ENCODE measurements at places on chromosomes 16 and 17. TPM values are rescaled to one million over a fixed set of nuclear protein-coding genes. Genes with fewer than 3 reads are reported as not detected.

The LONP2 gene
- 69.3 TPM for total RNA-seq

The IFI35 gene
- 6.7 TPM for total RNA-seq

The WNT9B gene
- total RNA-seq, result not detected

The PITPNM3 gene
- total RNA-seq, result 7.2 TPM

The GOSR1 gene
- total RNA-seq, result 50.7 TPM

The CSH2 gene
- not detected for total RNA-seq

The CMTM2 gene
- total RNA-seq, result not detected

The TBC1D3C gene
- total RNA-seq, result not detected

The SNAI3 gene
- total RNA-seq, result 6.5 TPM

The TOX3 gene
- 0.31 TPM for total RNA-seq

The FBXL19 gene
- total RNA-seq, result 9.3 TPM

The NLGN2 gene
- total RNA-seq, result 9.3 TPM

The GPS1 gene
- total RNA-seq, result 70.5 TPM

The KARS1 gene
- total RNA-seq, result 118 TPM

The GSDMA gene
- total RNA-seq, result not detected

The CETP gene
- total RNA-seq, result 1.4 TPM

The CASKIN2 gene
- 22.4 TPM for total RNA-seq

The CDH8 gene
- 9.4 TPM for total RNA-seq

The SPATA22 gene
- total RNA-seq, result not detected

The LRRC37A gene
- total RNA-seq, result 1.2 TPM

The KRT39 gene
- total RNA-seq, result 1.8 TPM

The AANAT gene
- not detected for total RNA-seq

The PRR14 gene
- total RNA-seq, result 10.4 TPM

The AGRP gene
- total RNA-seq, result not detected

The KRTAP9-8 gene
- total RNA-seq, result not detected

The KRTAP4-1 gene
- total RNA-seq, result not detected

The TBL3 gene
- 21.7 TPM for total RNA-seq

The RAB26 gene
- total RNA-seq, result not detected

The FAM222B gene
- 3.2 TPM for total RNA-seq

The DNAAF1 gene
- 0.10 TPM for total RNA-seq

The ZBTB4 gene
- 22.9 TPM for total RNA-seq

The CNTNAP4 gene
- total RNA-seq, result 13.7 TPM

The MARVELD3 gene
- 1.9 TPM for total RNA-seq

The SLC47A2 gene
- 1.5 TPM for total RNA-seq

The USP10 gene
- 47.8 TPM for total RNA-seq

The PLXDC1 gene
- 13.1 TPM for total RNA-seq

The CCDC78 gene
- 1.4 TPM for total RNA-seq

The AURKB gene
- total RNA-seq, result 21.0 TPM

The EME2 gene
- 10.6 TPM for total RNA-seq

The SEZ6L2 gene
- 4.7 TPM for total RNA-seq

The SLC16A6 gene
- total RNA-seq, result 2.7 TPM

The TOM1L1 gene
- 8.8 TPM for total RNA-seq

The CDIP1 gene
- total RNA-seq, result 10.6 TPM

The KRTAP1-5 gene
- total RNA-seq, result not detected

The TBC1D3K gene
- not detected for total RNA-seq

The CD300A gene
- total RNA-seq, result 3.0 TPM

The PRSS21 gene
- total RNA-seq, result not detected

The TPPP3 gene
- total RNA-seq, result 135 TPM

The CNTD1 gene
- total RNA-seq, result not detected

Measured in tongue (tissue), 3 donors.